ENCODE measurements at places on chromosomes 5 and 9.

DNA sequence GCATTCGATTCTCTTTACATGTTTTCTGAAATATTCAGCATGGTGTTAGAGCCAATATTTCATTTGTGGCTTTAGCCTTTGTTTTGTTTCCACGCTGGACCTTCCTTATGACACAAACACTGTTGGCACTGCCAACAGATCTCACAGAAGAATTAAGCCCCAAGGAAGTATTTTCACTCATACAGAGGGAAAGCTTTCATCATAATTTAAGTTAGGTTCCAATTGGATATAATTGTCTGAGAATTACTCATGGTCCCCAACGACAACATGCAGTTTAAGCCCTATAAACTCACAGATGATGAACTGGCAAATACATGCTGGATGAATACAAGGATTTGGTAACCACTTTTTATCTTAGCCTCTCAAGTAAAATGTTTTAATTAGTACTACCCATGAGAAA lies 259.5 kb downstream of the EBF1 start:
- no peak for DNase-seq

DNA sequence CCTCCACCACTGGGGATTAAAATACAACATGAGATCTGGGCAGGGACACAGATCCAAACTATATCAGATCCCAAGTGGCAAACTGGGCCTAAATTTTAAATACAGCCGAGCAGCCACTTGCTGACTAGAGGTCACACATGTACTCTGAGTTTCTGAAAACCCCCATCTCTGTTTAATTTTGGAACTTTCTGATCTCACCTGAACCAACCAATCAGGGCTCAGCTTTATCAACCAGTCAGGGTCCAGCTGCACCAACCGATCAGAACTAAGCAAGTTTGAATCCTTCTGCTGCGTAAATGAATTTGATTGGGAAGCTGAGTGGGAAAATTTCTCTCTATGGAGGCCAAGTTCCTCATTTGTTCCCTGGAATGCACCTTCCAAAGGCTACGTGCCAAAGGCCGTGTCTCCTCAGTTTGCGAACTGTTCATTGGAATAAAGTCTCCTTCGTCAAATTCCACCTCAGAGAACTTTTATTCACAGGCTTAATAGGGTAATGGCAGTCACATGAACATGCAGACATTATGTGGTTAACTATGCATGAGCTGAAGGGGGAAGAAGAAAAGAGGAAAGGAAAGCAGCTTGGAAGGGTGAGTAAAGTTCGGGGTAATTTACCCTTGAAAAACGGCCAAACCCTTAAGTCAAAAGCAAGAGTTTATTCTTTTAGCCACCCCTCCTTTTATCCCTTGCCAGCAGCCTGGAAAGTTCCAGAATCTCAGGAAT lies 3.7 kb downstream of the CD180 start:
- DNase-seq, result no peak

DNA sequence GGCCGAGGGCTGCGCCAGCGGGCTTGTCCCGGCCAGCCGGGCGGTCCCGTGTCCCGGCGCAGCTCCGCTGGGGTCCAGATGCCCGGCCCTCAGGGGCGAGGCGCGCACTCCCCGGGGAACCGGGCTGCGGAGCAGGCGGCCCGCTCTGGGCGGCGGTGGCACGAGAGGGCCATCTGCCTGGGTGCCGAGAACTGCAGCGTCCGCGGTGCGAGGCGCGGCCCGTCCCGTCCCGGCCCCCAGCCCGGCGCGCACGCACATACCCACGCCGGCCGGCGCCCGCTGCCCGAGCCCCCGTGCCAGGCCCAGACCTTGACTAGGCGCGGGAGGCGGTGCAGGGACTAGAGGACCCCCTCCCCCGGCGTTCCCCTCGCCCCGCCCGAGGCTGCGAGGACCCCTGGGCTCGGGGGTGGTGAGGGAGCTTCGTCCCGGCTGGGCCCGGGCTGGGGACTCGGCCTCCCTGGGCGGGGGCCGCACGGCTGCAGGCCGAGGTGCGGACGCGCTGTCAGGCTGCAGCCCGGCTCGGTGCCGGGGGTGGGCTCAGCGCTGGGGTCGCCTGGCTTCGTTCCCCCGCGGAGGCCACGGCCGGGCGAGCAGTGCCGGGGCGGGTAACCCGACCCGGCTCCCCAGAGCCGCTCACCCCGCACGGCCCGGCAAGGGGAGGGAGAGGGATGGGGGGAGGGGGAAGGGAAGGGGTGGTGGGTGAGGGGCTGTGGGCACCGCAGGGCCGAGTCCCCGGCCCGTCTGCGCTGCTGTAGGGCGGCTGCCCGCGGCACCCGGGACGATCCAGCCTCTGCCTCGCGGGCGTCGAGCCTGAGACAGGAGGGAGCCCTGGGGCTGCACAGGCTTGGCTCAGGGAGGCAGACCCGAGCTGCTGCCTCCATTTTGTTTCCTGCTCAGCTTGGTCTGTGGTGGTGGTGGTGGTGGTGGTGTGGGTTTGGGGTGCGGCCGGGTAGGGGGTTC lies 1.2 kb upstream of the NSD1 start:
- DNase-seq, result peak; percentile 75

DNA sequence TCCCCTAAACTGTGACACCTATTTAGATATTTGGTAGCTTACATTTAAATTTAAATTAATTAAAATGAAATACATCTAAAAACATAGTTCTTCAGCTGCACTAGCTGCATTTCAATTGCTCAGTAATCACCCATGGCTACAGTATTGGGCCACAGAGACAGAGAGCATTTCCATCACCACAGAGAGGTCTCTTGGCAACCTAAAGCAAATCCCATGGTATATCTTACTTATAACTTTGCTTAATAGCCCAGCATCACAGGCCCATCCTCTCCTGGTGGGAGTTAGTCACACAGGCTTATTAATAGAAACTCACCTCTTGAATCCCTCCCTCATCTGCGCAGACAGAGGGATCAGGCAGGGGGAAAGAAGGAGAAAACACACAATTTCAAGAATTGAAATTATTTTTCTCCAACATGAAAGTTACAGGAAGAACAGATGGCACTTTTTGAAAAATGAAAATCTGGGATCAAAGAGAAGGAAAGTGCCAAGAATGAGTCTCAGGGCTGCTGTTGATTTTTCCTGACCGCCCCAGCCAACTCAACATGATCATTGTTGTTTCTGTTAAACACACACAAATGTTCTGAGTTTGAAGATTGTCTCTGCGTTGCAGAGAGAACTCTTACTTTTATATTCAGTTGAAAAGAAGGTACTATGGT lies 144.6 kb downstream of the CMYA5 start:
- no peak for DNase-seq

- no peak for DNase-seq
Observed at GRCh38 chr5:171483551-171484135, 64.2 kb downstream of the FGF18 start.

DNA sequence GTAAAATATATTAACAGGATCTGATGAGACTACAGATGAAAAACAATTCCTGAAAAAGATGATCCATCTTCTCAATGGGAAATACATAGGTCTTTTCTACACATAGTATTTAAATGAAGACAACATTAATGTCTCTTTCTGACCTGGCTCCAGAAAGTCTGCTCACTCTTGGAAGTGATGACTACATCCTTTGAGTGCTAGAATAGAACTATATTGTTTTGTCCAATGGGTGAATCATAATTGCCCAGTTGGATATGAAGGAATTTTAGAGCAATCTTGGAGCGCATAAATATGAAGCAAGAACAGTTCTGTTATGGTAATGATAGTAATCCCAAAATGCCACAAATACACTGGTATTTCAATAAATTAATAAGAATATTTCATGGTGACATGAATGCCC lies 322.1 kb downstream of the DEPDC1B start:
- no peak for DNase-seq

DNA sequence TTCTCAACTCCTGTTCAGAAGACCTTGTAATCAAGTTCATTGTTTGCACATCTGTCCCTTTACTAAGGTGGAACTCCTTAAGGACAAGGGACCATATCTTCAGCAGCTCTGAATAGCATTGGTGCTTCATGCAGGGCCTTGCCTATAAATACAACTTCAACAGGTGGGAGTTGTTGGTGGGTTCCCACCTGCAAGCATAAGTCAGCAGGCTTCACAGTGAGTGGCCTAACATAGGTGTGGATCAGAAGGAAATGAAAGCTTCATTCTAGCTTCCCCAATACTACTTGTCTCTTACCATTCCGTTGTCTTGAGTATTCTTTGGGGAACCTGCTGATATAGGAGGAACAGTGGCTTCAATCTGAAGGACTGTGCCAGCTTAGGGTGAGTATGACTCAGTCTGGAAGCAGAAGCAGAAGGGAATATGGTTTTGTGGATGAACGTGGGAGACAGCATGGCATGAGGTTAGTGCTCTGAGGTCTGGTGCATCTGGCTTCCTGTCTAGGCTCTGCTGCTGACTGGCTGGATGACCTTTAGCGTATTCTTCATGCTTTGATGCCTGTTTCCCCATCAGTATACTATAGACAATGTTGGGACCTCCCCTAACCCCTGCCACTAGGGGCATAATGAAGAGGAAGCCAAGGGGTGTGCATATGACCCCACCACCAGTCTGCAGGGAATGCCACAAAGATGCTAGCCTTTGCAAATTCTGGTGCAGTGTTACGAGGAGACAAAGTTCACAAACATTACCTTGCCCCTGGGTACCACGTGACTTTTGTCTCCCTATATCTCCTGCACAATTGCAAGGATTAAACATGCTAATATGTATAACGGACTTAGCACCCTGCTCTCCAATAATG lies 192.3 kb downstream of the PALM2AKAP2 start:
- DNase-seq, result peak; percentile 17

DNA sequence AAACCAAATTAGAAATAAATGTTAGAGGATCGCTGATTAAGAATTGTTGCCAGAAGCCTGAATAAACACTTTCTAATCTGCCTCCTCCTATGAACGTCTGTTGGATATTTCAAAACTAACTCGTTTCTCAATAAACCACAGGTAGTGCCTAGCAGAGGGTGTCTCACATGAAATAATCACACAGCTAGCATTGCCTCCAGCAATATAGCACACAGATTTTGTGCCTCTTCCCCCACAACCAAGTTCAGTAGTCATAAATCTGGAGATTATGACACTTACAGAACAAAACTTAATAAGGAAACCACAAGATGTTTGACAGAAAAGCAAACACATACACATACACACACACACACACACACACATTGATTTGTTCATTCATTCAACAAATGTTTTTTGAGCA lies 173.2 kb upstream of the CDH10 start:
- DNase-seq, result no peak

DNA sequence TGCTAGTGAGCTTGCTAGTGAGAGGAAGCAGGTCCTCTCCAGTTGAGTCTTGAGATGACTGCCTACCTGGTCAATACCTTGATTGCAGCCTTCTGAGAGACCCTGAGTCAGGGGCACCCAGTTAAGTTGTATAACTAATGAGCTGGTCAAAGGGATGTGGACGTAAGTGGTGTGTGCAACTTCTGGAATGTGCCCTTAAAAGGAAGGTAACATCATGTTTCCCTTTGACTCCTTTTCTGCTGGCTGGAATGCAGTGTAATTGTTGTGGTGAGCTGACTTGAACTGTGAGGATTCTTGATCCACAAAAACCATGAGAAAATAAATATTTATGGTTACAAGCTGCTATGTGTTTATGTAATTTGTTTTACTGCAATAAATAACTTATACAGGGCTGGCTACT lies 2.4 kb upstream of the SNX2 start:
- DNase-seq, result no peak

DNA sequence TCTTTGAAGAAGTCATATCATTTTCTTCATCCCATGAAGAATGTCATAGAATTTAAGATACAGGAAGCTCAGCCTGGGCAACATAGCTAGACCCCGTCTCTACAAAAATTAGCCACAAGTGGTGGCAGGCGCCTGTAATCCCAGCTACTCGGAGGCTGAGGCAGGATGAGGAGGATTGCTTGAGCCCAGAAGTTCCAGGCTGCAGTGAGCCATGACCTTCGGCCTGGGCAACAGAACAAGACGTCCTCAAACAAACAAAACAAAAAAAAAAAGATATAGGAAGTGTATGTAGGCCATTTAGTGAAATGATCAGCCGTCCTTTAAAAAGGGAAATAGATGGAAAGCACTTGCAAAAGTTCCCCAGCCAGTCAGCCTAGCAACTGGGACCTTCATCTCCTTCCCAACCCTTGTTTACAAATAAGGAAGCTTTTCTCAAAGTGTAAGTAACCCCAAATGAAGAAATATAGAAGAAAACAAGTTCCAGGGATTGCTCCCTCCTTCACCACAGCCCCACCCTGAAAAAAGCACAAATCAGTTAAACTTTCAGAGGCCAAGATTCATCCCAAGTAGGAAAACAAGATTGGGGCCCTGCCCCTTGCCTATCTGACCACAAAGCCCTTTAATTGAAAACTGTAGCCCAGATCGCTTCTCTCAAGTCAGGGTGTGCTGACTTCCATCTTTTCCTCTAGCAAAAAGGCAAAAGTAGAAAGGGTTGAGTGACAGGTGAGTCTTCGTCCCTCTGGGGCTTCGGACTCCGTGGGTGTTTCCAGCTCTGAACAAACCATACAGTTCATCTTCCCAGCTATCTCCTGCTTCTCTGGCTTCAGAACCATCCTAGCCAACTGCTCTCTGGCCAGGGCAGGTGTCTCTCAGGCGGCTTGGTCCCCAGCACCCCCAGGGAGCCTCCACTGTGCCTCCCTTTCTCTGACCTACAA lies 1.2 kb downstream of the SLC31A2 start:
- no peak for DNase-seq

GRCh38 chr5:87002485-87002884 lies 265.2 kb upstream of the RASA1 start:
- no peak for DNase-seq

DNA sequence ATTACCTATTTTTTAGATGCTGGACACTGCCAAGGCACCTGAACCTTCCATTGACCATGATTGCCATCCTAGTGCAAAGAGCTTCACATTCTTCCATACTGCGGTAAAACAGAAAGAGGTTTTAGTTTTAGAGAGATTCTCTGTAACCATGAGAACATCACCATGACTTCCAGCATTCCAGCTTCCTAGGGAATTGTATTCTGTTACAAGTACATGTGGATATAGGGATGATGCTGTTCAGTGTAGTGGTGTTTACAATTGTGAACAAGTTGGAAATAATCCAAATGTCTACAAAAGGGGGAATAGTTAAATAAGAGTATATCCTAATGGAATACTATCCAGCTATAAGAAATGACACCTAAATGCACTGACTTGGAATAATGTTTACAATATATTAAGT lies 22.4 kb downstream of the NIPSNAP3B start:
- DNase-seq, result no peak

DNA sequence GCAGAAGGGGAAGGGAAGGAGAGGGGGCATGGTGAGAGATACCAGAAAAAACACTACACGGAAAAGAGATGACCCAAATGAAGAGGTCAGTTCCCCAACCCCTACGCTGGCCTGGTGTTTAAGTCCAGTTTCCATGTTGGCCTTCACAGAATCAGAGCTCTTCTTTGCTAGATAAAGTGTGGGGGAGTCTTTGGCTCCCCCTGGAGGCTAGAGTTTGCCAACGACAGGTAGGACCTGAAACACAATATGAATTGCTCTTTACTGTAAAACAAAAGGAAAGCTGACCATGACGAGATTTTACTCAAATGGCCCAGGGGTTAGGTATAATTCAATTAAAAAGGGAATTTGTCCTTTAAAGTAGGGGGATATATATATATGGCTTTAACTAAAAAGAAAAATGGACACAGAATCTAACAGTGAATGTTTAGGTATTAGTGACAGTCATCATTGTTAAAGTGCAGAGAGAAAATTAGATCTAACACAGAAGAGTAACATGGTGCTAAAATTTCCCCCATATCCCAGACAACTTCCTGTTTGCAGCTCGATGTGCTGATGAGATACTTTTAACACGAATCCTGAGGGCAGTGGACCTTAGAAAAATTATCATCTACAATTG lies 92.0 kb downstream of the SV2C start:
- no peak for DNase-seq
